T follicular helper cell (primary cell): ENCODE measurements at places on chromosomes 16 and 17.

DNA sequence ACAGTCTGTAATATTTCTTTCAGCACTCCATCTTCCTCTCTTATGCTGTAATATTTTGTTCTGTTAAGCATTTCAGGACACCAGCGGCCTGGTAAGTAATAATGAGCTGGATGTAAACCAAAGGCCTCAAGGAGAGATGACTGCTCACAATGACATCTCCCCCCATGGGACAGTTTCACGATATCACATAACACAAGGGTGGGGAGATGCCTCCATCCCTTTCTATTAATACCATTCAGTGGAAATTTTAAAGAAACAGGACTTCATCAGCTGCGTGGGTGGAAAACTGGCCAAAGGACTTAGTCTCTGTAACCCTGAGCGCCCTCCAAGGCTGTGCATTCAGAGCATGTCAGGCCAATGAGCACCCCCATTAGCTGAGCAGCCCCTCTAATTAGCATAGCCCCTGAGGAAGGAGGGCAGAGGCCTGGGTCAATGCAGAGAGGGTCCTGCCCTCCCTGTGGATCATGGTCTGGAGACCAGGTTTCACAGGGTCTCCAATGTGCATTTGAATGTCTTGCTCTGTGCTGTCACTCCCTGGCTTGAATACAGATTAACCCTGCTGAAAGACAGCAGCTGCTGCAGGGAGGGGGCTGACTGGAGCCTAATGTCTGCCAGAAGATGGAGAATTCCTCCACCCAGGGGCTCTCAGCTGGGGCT is 156.4 kb downstream of the HS3ST2 start:
- DNase-seq: no peak

DNA sequence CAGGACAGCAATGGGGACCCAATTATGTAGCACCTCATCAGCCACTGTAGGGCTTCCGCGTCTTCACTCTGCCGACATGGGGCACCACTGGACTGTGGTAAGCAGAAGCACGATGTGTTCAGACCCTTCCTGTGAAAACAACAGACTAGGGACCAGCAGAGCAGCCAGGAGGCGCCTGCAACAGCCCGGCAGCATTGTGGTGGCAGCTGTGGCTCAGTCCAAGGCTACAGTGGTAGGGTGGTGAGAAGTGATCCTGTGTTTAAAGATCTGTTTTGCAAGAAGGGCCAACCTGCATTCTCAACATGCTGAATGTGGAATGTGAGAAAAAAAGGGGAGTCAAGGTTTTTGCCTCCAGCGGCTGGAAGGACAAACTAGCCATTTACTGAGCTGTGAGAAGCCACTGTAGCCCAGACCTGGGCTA is 80.8 kb downstream of the GAS7 start:
- DNase-seq: no peak

DNA sequence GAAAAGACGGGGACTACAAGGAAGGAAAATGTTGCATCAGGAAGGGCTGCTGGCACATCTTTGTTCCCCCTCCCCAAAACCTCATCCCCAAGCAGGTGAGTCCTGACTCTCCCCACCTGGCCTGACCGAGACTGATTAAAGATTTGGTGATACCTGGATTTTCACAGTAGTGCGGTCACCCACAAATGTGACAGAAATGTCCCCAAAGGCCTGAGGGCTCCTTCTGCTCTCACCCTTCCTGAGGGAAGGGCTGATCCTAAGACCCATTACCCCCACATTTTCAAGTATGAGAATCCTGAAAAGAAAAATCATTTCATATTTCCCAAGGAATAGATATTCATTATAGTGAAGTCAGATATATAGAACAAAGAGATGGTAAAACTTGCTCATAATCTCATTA is 28.8 kb downstream of the TBC1D3B start:
- DNase-seq: no peak

GRCh38 chr17:66943484-66943883 is 21.0 kb upstream of the CACNG4 start:
- DNase-seq: no peak

DNA sequence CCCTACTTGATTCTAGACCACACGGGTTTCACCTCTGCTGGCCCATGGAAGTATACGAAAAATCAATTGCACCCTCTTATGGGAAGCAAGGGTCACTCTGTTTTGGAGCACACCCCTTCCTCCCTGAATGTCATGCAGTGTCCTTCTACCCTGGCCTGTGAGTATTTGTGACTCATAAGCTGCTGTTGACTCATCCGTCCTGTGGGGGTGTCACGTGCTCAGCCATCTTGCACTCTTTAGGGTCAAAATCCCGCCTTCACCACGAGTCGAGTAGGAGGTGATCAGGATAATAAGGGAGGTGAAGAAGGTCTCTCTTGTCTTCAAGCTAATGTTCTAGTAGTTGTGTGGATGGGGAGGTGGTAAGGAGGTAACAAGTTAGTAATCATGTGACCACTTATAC is 341.0 kb upstream of the EEF2KMT start:
- no peak for DNase-seq

GRCh38 chr16:57536306-57537193 is at the start of gene CCDC102A:
Gene CCDC102A (minus strand): TSS chr16:57536571. CDS start chr16:57529177, 7,394 bp downstream.
- peak; percentile 18 for DNase-seq

DNA sequence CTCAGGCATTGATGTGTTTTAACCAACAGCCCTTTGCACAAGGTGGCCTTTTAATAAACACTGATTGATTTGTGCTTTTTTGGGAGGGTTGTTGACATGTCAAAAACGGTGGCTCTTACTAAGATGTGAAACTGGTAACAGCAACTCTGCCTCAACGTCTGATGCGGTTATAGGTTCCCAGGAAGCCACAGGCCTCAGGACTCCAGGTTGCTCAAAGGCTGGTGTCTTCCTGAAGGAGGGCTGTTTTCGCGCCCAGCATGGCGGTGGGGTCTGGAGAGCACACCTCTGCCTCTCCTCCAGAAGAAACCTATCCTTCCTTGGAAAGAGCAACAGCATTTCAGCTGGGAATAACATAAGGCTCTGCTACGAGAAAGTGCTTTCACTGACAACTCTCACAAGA is 187.5 kb downstream of the IRF8 start:
- DNase-seq: no peak

DNA sequence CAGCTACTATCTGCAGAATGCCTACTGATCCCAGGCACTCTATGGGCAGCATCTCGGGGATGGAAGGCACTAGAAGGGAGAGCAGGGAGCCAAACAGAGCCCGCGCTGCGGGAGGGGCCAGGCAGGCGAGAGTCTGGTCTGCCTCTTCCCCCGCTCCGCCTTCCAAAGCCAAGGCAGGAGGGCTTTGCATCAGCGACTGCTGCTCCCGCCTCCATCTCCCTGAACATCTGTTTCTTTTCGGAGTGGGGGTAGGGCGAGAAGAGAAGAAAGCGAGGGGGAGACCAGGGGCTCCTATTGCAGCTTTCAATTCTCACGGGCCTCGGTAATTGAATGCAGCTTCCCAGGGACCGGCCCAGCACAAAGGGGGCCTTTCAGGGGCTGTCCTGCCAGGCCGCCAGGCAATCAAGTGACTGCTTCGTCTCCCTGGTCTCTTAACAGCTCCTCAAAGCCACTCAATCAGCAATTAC is 31.4 kb upstream of the CDC42EP4 start:
- no peak for DNase-seq

- DNase-seq: no peak
Measured at GRCh38 chr17:83183951-83184506, 104.6 kb downstream of the METRNL start.

- DNase-seq: no peak
Measured at GRCh38 chr16:81778231-81778630, 860 bp upstream of the PLCG2 start.

DNA sequence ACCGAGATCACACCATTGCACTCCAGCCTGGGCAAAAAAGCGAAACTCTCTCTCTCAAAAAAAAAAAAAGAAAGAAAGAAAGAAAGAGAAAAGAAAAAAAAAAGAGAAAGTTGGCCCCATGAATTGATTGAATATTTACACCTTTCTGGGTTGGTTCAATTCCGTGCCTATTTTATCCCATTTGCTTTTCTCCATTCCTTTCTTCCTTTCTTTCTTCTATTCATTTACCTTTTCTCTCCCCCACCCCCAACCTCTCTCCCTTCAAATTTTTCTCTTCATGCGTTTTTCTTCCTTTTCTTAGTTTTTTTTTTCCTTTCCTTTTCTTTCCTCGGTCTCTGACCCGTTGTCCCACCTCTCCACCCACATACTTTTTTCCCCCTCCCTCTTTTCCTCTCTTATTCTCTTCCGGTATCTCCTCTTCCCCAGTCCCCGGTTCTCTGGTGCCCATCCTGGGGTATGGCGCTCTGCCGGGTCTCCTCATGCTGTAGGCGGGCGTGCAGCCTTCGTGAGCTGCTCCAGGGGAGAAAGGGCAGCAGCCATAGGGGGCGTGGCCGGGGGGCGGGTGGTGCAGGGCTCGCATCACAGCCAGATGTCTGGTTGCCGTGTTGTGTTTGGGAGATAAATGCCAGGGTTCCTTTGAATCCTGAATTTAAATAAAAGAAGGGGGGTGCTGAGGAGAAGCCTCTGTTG is 5.3 kb upstream of the COL1A1 start:
- DNase-seq: no peak

DNA sequence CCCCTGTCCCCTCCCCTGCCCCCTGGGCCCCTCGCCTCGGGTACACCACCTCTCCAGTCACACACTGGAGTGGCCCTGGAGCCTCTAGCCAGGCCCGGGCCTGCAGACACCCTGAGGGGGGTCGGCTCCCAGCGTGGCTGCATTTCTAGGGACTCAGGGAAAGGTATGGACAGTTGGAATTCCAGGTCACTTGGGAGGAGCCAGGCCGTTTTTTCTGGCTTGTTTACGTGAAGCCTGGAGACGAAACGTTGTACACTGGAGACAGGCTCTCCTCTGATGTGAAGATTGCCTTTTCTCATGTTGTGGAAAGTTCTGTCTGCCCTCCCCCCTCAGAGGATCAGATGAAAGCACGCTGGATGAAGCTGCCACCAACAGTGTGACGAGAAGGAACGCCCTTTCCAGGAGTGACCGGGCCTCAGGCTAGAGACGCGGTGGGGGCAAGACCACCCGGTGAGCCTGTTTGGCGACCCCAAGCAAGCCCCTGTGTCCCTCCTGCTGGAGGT is 4.0 kb upstream of the PPP1R27 start:
- DNase-seq: no peak

DNA sequence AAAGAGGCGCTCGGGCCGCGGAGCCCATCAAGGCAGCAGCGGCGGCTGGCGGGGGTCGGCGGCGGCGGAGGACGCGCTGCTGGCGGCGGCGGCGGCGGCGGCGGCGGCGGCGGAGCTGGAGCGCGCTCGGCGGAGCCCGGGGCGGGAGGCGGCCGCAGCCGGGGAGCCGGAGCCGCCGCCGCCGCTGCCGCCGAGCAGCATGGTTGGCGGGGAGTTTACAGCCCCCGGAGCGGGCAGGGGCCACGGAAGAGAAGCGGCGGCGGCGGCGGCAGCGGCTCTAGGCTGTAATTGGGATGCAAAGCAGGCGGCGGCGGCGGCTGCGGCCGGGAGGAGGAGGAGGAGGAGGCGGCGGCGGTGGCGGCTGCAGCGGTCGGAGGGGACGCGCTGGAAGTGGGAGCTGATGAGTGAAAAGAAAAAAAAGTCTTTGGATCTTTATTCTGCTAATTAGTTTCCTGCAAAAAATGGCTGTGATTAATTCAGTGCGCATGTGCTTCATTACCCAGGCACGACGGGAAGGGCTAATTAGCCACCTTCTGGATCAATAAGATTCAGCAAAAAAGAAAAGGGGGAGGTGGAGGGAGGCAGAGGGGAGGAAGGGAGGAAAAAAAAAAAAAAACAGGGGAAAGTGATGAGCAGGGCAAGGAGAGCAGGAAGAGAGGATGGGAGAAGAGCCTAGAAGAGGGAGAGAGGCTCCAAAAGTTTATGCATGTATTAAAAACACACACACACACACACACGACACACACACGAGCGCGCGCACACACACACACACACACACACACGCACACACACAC is 10.9 kb upstream of the ZFHX3 start:
- DNase-seq: no peak

- no peak for DNase-seq
Measured at GRCh38 chr17:47704736-47705135, 10.8 kb downstream of the TBKBP1 start.

GRCh38 chr16:88868974-88869672 is 2.7 kb upstream of the PABPN1L start:
- no peak for DNase-seq

- no peak for DNase-seq
Measured at GRCh38 chr16:82331974-82332750, 162.1 kb upstream of the MPHOSPH6 start.

DNA sequence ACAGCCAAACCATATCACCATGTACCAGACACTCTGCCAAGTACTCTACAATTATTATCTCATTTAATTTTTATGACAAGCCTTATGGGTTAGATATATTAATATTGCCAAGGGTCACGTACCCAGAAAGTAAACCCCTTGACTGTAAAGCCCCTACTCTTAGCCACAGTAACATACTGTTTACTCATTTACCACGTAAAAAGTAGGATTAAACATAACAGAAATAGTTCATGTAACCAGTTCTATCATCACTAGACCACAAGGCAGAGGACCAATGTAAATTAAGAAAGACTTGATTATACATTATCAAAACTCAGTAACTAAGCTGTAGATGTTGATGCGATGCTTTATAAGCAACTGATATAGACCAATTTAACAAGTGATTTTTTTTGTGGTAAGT is 101.5 kb upstream of the CNTNAP4 start:
- no peak for DNase-seq

DNA sequence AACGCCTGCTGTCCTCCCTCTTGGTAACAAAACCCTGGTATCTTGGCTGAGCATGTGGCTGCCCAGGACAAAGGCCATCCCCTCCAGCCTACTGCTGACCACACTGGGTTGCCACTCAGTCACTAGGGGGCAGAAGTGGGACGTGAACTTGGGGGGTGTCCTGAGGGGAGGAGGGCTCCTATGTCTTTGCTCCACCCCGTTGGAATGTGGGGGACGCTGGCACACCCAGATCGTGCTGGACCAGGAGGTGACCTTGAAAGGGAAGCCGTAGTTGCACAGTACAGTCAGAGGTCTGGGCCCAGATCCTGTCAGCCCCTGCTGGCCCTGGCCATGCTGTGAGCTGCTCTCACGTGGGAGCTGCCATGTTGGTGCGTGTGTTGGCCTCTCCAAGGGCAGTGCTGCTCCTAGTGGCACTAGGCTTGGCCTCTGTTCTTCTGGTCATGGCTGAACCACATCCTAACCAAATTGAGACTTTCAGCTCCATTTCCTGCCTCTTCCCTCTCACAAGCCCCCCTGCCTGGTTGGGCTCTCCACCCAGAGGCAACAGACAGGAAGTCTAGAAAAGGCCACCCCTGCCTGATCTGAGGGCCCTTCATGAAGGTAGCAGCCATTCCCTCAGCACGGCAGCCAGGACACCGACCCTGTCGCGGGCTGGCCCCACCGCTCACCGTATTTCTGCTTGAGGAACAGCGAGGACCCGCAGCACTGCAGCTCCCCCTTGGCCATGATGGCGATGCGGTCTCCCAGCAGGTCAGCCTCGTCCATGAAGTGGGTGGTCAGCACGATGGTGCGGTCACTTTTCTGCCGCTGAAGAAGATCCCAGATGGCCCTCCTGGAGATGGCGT is 29.0 kb upstream of the RNPS1 start:
- DNase-seq: no peak
